ENCODE measurements at places on chromosomes 3 and 15.

DNA sequence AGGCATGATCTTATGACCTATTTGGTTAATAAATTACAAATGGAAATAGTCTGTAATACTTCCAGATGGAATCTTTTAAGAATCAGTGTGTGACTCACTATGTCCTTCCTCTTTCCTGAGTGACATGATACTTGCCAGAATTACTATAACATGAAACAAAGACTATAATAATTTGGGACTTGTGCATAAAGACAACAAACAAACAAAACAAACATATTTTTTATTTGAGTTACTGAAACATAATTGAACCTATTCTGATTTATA is 1268.1 kb downstream of the OTOL1 start:
- DNase-seq = peak; percentile 10

GRCh38 chr3:12620729-12621128 is 43.2 kb downstream of the RAF1 start:
- DNase-seq = no peak

DNA sequence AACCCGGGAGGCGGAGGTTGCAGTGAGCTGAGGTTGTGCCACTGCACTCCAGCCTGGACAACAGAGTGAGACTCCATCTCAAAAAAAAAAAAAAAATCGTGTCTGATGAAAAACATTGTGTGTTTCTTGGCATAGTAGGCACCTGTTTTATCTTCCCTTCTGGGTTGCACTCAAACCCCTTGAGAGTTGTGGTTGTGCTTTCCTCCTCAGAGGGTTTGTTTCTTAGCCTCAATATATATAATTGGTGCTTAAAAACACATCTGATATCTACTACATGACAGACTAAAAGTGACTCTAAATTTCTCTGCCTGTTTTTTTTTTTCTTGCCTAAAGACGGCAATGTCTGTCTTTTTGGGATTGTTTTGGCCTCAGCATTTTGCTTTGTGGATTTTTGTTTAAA is 7.6 kb downstream of the NR1D2 start:
- no peak for DNase-seq

- DNase-seq = no peak
Measured at GRCh38 chr15:86162172-86162591, 82.5 kb downstream of the AGBL1 start.

DNA sequence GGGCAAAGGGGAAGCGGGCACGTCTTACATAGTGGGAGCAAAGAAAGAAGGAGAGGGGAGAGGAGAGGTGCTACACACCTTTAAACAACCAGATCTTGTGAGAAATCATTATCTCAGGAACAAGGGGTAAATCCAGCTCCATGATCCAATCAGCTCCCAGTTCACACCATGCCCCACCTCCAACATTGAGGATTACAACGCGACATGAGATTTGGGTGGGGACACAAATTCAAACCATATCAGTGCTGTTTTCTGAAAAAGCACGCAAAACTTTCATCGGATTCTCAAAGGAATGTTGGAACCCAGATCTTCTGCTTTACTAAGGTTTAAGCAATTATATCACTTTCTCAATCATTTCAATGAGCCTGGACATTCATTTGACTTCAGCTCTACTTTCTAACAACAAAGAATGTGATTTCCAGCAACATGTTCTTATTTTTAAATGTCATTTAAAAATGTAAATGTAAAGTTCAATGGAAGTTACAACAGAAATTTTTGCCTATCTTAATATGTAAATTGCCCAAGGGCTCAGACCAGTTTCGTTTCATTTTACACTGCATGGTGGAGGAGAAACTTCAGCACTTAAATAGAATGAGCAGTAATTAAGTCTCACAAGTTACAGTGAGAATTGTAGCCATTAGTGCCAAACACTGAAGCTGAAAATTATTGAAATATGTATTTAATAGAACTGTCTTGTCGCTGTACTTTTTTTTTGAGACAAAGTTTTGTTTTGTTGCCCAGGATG is 8.4 kb upstream of the CCDC54 start:
- no peak for DNase-seq

DNA sequence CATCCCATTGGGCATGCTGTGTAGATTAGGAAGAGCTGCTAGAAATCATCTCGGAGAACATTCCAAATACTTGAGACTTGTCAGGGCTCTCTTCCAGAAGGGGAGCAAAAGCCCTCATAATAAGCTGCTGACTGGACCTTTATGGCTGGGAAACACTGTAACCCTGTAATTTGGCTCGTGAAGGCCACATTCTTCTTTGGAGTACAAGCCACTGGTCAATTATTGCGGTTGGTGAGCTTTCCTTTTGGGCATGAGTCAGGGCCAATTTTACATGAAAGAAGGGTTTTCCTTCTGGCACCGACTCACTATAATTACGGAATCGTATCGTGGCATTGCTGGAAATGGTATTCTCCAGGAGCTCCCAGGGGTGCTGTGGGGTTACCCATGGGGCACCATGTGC is 434.5 kb upstream of the RGMA start:
- no peak for DNase-seq

DNA sequence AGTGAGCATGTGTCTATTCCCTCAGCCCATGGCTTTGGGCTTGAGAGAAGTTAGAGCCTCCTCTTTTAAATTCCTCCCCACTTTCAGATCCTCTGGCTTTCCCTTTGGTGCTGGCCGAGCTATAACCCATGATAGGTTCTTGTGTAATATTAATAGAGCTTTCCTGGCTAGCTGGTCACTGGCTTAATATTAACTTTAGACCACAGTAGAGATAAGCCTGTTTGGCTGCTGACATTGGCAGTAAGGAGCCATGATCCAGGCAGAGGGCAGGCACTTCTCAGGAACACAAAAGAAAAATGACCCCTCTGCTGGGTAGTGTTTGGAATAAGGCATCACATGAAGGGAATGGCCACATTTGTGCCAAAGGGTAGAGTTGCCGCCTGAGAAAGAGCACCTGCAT is 65.4 kb upstream of the UMPS start:
- no peak for DNase-seq

DNA sequence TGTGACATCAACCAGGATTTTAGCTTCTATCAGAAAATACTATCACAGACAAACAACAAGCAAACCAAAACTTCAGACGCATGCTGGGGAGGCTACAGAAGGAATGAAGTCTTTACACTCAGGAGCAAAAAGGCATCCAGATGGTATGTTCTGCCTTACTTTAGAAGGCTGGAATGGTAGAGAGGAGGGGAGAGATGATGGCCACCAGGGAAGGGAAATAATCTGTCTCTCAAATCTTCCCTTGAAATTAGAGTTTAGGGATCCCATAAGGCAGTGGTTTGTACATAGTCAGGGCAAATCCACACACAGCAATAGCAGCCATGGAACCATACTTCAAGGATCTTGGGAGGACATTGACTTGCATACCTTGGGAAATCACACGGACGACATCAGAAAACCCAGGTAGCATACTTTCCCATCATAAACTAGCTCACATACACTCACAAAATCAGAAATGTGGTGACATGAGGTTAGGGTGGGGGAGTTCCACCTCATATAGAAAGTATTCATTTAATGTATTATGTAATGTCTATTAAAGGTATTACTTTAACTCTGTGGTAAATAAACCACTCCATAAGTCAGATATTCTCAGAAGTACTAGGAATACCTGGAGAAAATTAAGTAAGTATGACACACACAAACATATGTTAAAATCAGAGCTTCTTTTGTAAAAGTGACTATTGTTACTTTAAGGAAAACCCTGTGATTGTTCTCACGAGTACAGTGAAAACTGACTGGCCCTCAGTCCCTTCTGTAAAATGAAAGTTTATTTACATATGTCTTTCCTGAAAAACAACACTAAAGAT is 9.4 kb downstream of the BTLA start:
- DNase-seq = no peak

DNA sequence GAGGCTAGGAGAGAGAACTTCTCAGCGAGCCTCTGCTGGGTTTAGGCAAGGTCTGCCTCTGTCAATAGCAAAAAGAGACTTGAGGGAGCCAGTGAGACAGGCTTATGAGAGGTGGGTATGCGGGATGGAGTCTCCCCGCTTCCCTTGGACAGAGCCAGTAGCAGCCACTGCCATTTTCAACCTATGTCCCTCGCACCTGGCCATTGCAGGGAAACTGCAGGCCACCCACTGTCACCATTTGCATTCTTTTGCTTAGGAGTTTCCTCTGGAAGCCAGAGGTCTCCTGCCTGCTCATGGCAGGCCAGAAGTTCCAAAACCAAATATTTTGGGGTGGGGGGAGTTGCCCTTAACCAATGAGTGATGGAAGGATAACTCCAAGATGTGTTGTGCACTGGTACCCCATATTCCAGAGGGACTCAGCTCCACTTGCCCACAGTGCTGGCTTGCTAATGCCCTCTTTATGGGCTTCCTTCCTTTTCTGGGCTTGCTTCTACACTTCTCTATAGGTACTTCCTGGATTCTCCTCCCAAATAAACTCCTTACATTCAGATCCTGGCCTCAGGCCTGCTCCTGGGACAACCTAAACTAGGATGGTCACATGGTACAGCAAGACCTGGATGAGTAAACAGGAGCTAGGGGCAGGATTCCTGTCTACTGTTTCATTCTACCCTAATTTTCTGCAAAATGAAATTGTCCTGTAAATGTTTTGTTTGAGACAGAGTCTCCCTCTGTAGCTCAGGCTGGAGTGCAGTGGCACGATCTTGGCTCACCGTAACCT is 108.9 kb upstream of the PROK2 start:
- no peak for DNase-seq

GRCh38 chr3:4474683-4475490 is 7.8 kb upstream of the SUMF1 start:
- peak; percentile 72 for DNase-seq

- no peak for DNase-seq
Measured at GRCh38 chr15:63983061-63983711, 63.1 kb downstream of the DAPK2 start.

DNA sequence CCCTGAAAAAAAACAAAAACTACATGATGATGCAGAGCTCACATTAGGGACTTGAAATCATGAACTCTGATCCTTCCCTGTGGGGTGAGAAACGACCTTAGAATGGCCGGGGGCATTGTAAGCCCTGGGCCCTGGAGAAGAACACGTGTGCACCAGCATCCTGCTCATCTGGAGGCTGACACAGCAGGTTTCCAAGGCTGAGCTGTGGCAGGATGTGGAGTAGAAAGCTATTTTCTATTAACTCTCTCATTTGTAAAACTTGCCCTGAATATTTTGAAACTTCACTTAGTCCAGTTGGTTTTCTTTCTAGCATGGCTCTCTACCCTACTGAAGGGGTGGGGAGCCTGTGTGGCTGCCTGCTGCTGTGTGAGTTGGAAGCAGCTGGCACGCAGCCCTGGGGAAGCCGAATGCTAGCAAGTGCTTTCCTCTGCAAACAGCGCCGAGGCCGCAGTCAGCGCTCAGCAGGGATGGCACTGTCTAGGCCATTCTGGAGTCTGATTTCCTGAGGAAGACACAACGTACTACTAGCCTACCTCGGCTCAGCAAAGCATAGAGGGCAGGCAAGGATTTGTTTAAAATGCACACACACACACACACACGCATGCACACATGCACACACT is 58.0 kb downstream of the GABRG3 start:
- no peak for DNase-seq

GRCh38 chr3:125150525-125151441 is 61.8 kb downstream of the SLC12A8 start:
- DNase-seq = peak; percentile 44

- DNase-seq = peak; percentile 36
Measured at GRCh38 chr15:92906563-92907081, 6.5 kb downstream of the CHD2 start.

DNA sequence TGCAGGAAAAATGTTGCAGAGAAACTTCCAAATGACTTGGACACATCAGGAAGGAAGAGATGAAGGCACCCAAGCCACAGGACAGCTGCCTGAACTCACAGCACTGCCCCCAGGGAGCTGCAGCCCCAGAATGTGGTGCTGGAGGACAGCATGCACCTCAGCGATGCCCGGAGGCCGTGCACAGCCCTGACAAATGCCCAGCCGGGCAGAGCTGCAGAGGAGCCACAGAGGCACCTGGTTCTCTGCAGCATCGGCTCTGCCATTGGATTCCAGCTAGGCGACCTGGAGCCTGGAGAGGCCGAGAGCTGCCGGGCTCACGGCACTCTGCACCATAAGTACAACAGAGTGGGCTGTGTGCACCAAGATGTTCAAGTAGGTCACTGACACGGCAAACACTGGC is 97.5 kb downstream of the OCA2 start:
- DNase-seq = no peak

DNA sequence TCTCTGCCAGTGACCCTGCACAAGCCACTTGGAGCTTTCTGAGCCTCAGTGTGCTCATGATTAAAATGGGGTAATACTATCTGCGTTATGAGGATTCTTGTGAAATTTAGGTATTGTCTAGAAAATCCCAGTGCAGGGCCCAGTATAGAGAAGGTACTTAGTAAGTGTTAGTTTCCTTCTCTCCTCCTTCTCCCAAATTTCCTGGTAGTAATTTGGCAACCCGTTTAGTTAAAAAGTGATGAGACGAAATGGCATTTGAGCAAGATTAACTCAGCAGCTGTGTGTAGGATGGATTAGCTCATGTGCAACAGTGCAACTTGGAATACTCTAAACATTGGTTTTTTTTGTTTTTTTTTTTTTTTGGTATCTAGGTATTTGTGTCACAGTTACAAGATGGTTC is 84.6 kb downstream of the SLCO3A1 start:
- no peak for DNase-seq

DNA sequence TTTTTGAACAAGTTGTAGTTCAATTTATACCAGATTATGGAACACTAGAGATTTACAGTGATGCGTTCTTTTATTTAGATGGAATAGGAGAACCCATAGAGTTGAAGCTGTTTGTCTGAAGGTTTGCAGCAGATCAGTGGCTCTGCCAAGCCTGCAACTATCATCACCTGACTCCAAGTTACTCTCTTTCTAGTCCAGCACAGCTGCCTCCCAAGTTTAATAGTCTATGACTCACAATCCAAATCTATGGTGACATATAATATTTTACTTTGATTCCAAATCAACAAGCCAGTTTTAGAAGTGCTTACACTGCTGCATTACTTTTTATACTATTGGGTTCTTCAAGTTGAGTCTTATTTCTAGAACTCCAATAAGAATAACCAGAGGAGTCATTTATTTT is 400.4 kb downstream of the LPP start:
- DNase-seq = peak; percentile 46

GRCh38 chr3:162540421-162540820 is 1043.8 kb downstream of the OTOL1 start:
- DNase-seq = no peak

DNA sequence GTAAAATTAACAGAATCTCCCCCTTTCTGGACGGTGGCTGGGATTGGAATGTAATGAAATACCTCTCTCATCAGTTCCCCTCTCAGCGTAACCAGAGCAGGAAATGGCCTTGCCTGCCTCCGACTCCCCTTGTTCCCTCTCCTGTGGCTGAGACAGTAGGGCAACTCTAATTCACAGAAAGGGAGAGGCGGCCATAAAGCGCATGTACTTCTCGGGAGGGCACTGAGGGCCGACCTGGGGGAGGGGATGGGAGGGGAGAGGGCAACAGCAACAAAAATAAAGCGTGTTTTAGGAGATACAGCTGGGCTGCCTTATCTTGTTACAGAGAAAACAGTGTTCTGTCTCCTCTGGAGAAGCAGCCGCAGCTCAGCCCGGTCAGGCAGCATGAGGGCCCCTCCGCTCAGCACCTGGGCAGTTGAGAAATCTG is 783.3 kb upstream of the ARRDC4 start:
- no peak for DNase-seq

- DNase-seq = no peak
Measured at GRCh38 chr15:32677238-32677750, 35.8 kb downstream of the SCG5 start.

- DNase-seq = peak; percentile 98
Measured at GRCh38 chr3:168095611-168096209, at the start of gene GOLIM4. Gene GOLIM4 (minus strand): TSS chr3:168095924. CDS start chr3:168095285, 639 bp downstream.

- no peak for DNase-seq
Measured at GRCh38 chr15:68636256-68636655, 57.5 kb downstream of the CORO2B start.
